ENCODE measurements at places on chromosomes 4 and X.

DNA sequence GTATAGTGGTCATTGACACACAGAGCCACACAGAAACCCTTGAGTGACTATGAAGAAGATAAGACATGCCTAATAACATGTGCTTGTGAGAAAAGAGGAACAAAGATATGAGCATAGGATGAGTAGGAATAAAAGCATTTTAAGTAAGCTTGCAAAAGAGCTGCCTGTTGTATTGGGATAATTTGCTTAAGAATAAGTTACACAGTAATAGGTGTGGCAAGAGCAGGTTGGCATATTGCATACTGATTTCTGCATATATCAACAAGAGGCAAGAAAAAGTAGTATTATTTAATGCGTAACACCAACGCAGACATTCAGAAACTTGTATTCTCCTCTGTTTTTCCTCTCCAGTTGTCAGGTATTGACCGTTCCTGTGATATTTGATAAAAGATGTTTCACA is 111.5 kb upstream of the UGT8 start:
- no peak for DNase-seq

DNA sequence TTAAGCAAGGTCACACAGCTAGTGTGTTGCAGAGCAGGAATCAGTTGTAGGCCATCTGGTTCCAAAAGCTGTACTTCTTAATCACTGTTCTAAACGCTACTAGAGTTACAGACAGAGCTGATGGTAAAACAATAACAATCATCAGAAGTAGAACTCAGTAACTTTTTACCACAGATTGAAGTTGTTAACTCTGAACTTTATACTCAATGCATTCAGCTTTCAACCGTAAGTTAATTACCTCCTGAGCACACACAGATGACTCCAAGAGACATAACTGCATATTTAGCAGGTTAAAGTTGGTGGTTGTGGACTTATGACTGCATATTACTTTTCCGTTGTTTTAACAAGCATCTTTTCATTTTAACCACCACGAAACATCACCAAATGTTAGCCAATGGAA is 127.3 kb downstream of the PRSS12 start:
- DNase-seq, result no peak

DNA sequence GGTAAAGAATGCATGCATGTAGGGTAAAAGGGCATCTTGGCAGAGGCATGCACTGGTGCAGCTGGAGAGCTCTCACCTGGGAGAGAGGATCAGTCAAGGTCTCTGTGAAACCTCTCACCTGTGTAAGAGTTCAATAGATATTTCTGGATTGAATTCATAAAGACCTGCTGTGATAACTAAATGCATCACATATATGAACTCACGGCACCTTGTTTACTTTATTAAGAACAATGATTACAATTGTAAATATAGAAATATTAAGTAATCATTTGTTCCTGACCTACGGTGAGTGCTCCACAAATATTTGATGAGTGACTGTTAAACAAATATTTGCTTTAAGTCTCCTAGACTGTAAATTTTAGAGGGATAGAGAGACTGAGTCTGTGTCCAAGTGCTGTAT is 85.9 kb upstream of the PAQR3 start:
- no peak for DNase-seq

- no peak for DNase-seq
These were observed 214.9 kb downstream of the CXXC4 start for GRCh38 chr4:104279744-104280143.

GRCh38 chr4:28686618-28687017 is 1826.0 kb downstream of the STIM2 start:
- no peak for DNase-seq

- DNase-seq, result no peak
These were observed 84.7 kb downstream of the ABCB7 start for GRCh38 chrX:75071334-75071733.

GRCh38 chrX:67720344-67720743 is 176.5 kb downstream of the AR start:
- DNase-seq, result no peak

- DNase-seq, result no peak
These were observed 677.8 kb downstream of the ADGRL3 start for GRCh38 chr4:61877893-61878292.

DNA sequence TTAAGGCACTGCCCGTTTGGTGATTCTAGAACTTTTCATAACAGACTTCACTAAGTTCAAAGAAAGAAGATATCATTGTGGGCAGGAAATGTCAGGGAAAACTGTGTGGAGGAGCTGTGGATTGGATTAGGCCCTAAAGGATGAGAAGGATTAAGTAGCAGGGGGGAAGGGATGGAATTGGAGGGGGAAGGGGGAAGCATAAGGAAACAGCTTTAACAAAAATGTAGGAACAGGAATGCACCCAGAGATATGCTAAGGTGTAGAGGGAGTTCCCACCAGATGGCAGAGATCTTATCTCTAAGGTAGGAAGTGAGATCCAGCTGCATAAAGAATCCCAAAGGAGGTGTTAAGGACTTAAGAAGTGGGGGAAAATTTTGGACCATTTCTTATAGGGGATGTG is 114.5 kb downstream of the LARP7 start:
- DNase-seq, result no peak

All from NCI-H1092 treated with DMSO at 0.1 percent for 48 hours (cell line).